Cortex of kidney (tissue), 1 donor: ENCODE measurements at places on chromosomes 5 and 9.

- no peak for DNase-seq
Measured at GRCh38 chr5:159319832-159320231, 10.5 kb downstream of the IL12B start.

GRCh38 chr5:159978358-159978757 lies 30.6 kb upstream of the TTC1 start:
- no peak for DNase-seq

DNA sequence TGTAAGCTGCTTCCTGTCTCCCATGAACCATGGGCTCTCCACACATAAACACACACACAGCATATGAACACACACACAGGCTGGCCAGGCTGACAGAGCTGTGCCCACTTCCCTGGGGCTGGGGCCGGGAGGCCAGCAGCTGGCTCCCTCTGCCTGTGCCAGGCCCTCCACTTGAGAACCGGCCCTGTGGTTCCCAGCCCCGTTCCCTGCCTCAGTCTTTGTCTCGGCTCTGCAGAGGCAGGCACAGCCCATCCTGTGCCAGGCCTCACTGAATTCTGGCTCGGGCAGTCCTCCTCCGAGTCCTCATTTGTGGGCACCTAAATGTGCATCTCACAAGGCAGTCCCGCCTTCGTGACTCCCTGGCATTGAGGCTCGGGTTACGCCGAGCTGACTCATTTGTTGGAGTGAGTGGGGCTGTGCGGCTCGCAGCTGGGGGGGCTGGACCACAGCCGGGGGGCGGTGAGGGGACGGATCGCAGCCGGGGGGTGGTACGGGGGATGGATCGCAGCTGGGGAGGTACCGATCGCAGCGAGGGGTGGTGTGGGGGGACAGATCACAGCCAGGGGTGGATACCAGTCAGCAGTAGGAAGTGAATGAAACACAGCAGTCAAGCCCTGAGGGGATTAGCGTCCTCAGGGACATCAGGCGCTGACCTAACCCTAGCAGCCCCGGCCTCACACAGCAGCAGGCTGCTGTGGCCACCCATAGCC lies 72.3 kb downstream of the PSMB7 start:
- no peak for DNase-seq

DNA sequence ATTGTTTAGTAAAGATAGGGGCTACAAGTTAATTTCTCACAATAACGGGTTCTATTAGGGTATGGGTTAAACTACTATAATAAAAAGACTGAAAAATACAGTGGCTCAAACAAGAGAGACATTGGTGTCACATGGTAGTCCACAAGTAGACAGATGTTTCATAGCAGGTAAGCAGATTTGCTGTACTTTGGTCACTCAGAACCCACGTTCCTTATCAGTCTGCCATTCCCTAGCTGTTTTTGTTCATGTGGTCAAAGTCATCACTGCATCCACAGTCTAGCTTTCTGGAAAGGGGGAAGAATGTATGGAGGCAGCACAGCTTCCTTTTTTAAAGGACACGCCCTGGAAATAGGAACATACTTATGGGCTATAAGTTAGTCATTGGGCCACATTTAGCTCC lies 73.0 kb downstream of the SLC12A2 start:
- DNase-seq = no peak

GRCh38 chr5:158877124-158877581 lies 222.6 kb downstream of the EBF1 start:
- DNase-seq = no peak

DNA sequence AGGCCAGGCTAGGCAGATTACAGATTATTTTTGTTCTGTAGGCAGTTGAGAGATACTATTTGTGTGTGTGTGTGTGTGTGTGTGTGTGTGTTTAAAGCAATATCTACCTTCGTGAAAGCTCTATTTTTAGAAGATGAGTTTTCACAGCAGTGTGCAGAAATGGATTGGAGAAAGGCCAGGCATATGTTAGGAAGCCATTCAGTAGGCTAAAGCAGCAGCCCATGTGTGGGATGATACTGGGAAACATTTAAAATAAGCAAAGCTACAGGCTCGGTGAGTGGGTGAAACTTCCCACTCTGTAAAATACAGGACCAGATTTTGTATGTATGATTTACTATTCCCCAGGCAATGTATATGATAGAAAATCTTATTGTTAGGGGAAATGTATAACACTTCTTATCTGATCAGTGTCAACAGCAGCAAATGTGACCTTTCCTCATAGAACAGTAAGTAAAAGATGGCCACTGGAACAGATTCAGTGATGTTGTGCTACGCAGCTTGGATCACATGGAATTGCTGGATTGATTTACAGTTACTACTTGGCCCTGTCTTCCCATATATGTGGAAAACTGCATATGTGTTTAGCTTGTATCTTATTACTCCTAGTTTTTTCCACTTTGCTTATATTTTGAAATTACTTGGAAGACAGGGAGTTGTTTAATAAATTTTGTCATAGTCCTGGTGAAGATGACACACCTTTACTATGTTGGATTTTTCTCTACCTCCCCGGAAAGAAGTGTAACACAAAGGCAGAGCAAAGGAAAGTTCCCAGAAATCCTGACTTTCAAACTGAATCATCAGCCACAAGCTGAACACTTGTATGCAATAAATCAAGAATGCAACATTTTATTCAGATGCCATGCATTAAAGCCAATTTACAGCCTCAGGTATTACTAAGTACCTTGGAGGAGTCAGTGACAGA lies 1077.7 kb upstream of the SEMA6A start:
- DNase-seq = no peak

- no peak for DNase-seq
Measured at GRCh38 chr9:112866662-112867274, 23.9 kb downstream of the SLC46A2 start.

GRCh38 chr5:72507231-72507906 lies at the start of gene ZNF366:
Gene ZNF366, minus strand, starts transcription at chr5:72507410. Its CDS starts 45,914 bp downstream, at chr5:72461496.
- DNase-seq = no peak

GRCh38 chr5:102969641-102970040 lies 150.3 kb downstream of the GIN1 start:
- no peak for DNase-seq

DNA sequence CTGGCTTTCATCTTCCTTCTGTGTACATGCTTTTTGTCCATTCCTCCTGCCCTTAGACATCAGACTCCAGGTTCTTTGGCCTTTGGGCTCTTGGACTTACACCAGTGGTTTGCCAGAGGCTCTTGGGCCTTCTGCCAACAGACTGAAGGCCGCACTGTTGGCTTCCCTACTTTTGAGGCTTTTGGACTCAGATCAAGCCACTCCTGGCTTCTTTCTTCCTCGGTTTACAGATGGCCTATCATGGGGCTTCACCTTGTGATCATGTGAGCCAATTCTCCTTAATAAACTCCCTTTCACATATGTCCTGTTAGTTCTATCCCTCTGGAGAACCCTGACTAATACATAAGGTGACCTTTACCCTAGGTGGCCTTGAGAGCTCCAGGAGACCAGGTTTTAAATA lies 189.1 kb upstream of the CCNG1 start:
- no peak for DNase-seq

GRCh38 chr9:37801287-37801850 lies 772 bp downstream of the DCAF10 start:
- no peak for DNase-seq

DNA sequence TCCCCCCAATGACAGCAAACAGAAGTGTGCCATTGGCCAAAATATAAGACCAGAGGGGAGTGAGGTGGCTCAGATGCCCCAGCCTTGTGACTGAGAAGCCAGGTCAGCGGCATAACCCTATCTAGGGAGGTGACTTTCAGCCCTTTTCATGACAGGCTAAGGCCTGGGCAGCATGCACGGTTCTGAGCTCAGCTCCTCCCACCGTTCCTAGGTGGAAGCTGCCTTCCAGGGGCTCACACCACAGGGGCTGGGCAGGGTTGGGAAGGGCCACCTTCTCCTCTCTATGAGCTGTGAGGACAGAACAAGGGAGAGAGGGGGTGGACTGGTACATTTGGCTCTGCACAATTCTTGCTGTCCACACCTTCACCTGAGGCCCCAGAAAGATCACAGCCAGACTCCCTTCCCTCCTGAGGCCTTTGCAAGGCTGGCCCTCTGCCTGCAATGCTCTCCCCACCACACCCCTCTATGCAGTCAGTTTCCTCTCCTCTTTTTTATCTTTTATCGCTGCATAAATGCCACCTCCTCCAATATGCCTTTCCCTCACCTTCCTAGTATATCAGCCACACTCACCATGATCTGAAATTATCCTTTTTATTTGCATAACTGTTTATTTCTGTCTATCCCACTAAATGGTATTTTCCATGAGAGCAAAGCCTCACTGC lies 5.1 kb upstream of the EGR1 start:
- no peak for DNase-seq

GRCh38 chr9:23774266-23774665 lies 51.8 kb downstream of the ELAVL2 start:
- DNase-seq = no peak

GRCh38 chr9:114186605-114187289 lies 31.4 kb downstream of the COL27A1 start:
- DNase-seq = no peak

DNA sequence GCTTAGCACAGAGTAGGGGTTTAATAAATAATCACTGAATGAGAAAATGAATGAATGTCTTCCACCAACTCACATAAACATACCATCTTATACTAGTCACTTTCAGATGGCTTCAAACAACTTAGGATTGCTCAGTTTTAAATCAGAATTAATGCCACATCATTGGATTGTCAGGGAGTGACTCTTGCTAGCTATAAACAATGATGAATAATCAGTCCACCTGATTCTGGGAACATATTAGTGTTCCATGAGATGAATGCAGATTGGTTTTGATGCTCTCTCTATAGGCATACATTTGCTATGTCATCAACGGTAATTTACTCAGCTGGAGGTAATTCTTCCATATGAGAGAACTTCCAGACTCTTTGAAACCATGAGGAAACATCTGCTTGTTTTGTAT lies 97.4 kb downstream of the CDH9 start:
- no peak for DNase-seq

DNA sequence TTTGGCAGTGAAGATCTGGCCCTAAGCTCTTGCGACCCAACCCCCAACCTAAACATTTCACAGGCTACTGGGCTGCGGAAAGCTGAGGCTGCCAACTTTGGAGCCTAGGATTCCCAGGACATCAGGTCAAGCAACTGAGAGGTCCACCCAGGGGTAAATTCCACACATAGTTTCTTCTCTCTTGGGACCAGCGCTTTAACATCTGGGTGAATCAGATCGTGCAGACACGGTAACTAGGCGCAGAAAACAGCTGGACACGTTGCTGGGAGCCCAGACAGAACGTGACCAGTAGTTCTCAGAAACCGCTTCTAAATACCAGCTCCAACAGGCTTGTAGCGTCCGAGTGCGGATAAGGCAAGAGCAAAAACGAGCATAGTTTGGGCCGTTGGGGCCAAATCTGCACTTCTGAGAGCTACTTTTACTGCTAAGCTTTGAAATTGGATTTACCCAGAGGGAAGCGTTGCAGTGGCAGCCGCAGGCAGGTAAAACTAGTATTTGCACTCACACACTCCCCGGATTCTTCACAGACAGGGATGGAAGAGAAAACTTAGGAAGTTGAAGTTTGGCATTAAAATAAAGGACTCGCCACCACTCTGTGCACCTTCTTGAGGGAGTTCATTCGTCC lies 11.8 kb downstream of the ITGA1 start:
- DNase-seq = no peak

- DNase-seq = no peak
Measured at GRCh38 chr5:27377626-27378025, 339.2 kb upstream of the CDH9 start.

DNA sequence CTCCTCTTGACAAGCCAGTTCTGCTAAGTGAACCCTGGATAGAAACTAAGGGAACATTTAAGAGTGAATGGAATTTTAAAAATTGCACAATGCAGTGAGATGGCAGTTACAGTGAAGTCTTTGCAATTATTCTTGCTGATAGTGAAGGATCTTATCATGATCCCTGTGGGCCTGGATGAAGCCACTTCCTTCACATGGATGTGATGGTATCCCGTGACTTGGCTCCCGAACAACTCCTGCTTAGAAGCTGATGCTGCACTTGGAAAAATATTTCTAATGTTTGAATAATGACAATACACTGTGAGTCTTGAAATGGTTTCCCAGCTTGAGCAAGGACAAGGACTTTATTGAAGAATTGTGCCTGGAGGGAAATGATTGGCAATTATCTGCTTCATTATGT lies 49.2 kb upstream of the NTRK2 start:
- DNase-seq = no peak

DNA sequence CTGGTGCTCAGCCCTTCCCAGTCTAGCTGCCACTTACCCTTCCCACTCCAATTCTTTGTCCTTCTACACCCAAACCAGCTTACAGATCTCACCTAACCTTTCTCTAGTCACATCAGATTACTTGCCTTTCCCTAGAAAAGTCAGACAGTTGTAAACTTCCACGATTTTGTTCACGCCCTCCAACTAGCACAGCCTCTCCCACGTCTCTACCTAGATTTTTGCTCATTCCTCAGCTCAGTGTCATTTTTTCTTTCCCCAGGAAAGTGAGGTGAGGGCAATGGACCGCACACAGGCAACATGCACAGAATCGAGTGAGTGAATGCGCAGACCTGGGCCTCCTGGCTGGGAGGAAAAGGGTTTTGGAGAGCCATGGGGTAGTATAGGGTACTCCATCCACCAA lies 20.9 kb upstream of the PRUNE2 start:
- no peak for DNase-seq

- DNase-seq = no peak
Measured at GRCh38 chr9:113857875-113858274, 18.2 kb upstream of the ZNF618 start.

GRCh38 chr5:42988568-42988967 lies 51.6 kb downstream of the ANXA2R start:
- DNase-seq = no peak

- DNase-seq = no peak
Measured at GRCh38 chr5:23994581-23995370, 487.4 kb downstream of the PRDM9 start.

- no peak for DNase-seq
Measured at GRCh38 chr9:113309204-113309813, 6.1 kb upstream of the RNF183 start.

GRCh38 chr5:168162464-168162863 lies 129.0 kb upstream of the WWC1 start:
- no peak for DNase-seq

GRCh38 chr5:39426746-39427105 lies 1.9 kb upstream of the DAB2 start:
- DNase-seq = no peak

DNA sequence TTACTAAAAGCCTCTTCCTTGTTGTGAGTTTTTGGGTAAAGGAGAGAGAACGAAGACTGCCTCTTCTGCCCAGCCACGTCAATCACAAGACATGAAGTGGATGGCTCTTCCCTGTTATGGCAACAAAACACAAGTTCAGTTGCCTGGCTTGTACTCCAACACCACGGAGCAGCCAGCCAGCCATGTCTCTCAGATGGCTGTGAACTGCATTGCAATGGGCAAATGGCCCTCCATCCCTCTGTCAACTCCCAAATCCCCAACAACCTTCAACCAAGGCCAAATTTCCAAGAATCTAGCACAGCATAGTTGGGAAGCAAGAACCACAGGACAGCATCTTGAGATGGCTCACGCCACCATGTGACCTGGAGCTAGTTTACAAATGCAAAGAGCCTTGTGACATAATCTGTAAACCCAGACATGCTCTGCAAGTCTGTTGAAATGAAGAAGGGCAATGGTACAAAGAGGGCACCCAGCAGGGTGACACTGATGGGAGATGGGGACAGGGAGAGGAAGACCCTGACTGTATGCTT lies 53.9 kb downstream of the ZNF366 start:
- no peak for DNase-seq
